Thoracic aorta (tissue), 2 donors: ENCODE measurements at places on chromosomes 4 and X. TPM values are rescaled to one million over a fixed set of nuclear protein-coding genes. Genes with fewer than 3 reads are reported as not detected.

Gene EDA2R
- total RNA-seq, result 7.0 TPM

Gene TMEM187
- 23.4 TPM for total RNA-seq

Gene LRP2BP
- 7.6 TPM for total RNA-seq

Gene AGTR2
- not detected for total RNA-seq

Gene HERC5
- total RNA-seq, result 13.7 TPM

Gene SLIT2
- 30.3 TPM for total RNA-seq

Gene MFAP3L
- total RNA-seq, result 15.2 TPM

DNA sequence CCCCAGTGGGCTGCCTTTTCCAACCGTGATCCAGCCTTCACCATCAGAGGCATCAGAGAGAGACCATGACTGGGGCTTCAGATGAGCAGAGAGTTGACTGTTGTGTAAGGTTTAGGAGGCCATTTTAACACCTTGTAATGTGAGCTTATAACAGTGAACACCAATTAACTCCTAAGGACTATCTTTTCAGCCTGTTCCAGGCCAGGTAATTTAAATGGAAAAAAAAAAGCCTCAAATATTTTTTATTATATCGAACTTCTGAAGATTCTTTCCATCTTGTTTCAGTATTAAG lies 13.3 kb upstream of the ELOVL6 start:
- H3K4me1 ChIP-seq, result no peaks in the 10 kb centered on the region
- no peaks in the 10 kb centered on the region for H3K27me3 ChIP-seq
- no peaks in the 10 kb centered on the region for H3K36me3 ChIP-seq
- no peak for DNase-seq
- H3K27ac ChIP-seq, result no peak overlapping the region

DNA sequence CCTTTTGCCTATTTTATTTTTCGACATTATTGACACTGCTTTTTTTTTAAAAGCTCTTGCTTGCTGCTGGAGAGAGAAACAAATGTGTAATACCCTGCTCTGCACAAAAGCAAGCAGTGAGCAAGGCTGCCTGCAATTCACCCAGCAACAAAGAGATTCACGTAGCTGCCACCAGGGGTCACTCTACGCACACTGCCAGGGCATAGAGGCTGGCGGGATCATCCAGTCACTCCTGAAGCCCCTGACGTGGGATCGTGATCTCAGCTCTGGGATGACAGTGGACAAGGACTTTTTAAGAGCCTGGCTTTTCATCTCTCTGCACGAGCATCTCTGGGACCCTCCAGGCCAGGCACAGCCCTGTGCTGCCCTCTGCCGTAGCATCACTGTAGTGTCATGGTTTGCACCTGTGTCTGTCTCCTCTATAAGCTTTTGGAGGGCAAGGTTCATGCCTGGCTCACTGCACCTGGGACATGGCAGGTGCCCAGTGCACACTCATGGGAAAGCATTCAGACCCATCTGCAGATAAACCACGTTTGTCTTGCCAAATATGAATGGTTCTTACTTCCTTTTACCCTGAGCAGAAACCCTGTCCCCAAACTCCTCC lies 19.8 kb downstream of the C4orf50 start:
- H3K36me3 ChIP-seq, result no peaks in the 10 kb centered on the region
- no peak overlapping the region for H3K4me3 ChIP-seq
- H3K27ac ChIP-seq, result no peak overlapping the region
- no peak for DNase-seq
- no peaks in the 10 kb centered on the region for H3K27me3 ChIP-seq

DNA sequence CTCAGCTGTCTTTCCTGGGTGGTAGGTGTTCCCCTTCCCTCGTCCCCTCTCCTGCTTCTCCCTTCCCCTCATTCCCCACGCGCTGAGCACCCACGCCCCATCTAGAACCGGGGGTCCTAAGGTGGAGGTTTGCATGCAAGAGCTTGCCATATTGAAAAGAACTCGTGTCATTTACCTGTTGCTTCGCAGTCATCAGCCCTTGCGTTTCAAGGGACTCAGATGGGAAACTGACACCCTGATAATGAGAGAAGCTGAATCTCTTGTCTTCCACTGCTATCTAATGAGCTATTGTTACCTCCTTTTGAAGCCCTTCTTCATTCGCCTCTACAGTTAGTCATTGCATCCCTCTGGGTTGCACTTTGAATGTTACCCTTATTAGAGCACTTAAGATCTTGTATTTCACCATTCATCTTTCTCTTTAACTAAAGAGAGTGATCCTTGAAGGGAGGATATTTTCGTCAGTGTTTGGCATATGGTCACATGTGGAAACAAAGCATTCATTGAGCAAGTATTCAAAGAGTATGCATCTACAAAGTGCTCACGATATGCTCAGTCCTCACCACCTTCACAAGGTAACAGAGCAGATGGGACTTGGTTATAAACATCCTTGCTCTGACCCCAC lies 25.7 kb downstream of the ARL9 start:
- H3K4me3 ChIP-seq, result peak overlapping the region; percentile 86
- no peak for DNase-seq
- no peaks in the 10 kb centered on the region for H3K36me3 ChIP-seq
- H3K4me1 ChIP-seq, result peaks cover 12% of the 10 kb centered on the region

DNA sequence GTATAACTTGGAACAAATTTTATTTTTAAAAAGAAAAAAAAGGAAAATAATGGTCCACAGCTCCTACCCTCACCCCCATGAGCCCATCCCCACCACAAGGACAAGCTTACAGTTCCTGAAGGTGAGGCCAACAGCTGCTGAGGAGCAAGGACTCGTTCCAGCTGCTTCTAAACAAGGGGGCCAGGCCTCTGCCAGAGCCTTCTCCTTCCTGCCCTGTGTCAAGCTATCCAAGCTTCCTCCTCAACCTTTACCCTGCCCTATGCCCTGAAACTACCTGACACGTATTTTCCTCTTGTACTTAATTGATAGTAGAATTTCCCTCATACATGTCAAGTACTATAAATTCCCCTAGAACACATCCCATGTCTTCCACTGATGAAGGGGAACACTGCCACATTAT lies 8.8 kb downstream of the SH3D19 start:
- no peak overlapping the region for H3K27ac ChIP-seq
- no peak overlapping the region for H3K4me3 ChIP-seq
- H3K4me1 ChIP-seq, result peaks cover 26% of the 10 kb centered on the region
- DNase-seq, result no peak
- no peaks in the 10 kb centered on the region for H3K36me3 ChIP-seq

DNA sequence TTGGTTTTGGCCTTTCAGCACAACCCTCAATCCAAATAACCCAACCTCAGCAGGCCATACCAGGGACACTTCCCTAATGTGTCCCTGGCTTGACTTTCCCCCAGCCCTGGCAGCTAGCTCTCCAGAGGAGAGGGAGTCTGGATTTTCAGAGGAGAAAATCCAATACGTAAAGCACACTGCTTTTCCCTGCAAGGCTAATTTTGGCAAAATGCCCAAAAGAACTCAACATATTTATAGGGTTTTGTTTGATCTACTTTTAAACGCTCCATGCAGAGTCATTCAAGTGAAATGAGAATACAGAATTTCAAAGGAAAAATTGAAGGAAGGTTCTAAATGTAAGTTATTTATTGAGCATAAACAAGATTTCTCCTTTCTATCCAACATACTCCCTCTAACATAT lies 167.2 kb downstream of the SH3KBP1 start:
- H3K27me3 ChIP-seq, result no peaks in the 10 kb centered on the region
- no peak for DNase-seq
- no peaks in the 10 kb centered on the region for H3K4me1 ChIP-seq
- no peaks in the 10 kb centered on the region for H3K36me3 ChIP-seq

DNA sequence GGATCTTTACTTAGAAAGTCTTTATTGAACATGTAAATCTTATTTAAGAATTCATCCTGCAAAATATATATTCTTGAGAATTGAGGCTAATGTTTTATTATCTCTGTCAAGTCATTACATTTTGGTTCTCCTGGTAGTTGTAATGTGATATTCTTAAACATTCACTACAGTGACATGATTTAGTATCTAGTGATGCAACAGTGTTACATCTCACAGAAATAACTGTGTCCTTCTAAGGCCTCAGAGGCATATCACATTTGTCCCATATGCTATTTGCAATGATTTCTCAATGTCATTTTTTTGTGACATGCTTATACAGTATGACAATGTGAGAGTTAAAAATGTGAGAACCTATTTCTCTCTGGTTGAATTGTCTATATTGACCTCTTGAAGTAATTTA lies 34.1 kb downstream of the PRRG1 start:
- no peaks in the 10 kb centered on the region for H3K36me3 ChIP-seq
- H3K4me3 ChIP-seq, result no peak overlapping the region
- H3K27ac ChIP-seq, result no peak overlapping the region

- H3K4me1 ChIP-seq, result peaks cover 2% of the 10 kb centered on the region
- H3K36me3 ChIP-seq, result no peaks in the 10 kb centered on the region
- H3K4me3 ChIP-seq, result no peak overlapping the region
- H3K27ac ChIP-seq, result no peak overlapping the region
- DNase-seq, result no peak
Observed at GRCh38 chrX:41728125-41728524, 4.1 kb downstream of the GPR82 start.

- no peaks in the 10 kb centered on the region for H3K4me1 ChIP-seq
- H3K27me3 ChIP-seq, result no peaks in the 10 kb centered on the region
- H3K4me3 ChIP-seq, result no peak overlapping the region
- no peak for DNase-seq
- H3K36me3 ChIP-seq, result no peaks in the 10 kb centered on the region
Observed at GRCh38 chr4:149279331-149279730, 536.3 kb downstream of the IQCM start.

DNA sequence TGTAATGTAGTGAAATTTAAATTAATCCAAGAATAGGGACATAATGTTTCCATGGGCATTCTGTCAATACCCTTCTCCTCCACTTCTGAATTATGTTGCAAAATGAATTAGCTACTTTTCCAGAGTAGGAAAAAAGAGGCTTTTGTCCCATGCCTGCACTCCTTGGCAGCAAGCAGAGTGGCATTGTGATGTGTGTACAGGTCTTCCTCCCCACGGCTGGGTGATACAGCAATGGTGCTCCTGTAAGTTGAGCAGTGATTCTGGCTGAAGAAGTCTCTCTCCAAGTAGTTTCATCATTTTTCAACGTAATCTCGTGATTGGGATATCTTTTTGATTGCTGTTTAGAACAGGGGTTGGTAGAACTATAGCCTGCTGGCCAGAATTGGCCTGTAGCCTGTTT lies 59.9 kb downstream of the KIT start:
- H3K27me3 ChIP-seq, result no peaks in the 10 kb centered on the region
- DNase-seq, result no peak
- H3K36me3 ChIP-seq, result no peaks in the 10 kb centered on the region
- H3K4me1 ChIP-seq, result no peaks in the 10 kb centered on the region

DNA sequence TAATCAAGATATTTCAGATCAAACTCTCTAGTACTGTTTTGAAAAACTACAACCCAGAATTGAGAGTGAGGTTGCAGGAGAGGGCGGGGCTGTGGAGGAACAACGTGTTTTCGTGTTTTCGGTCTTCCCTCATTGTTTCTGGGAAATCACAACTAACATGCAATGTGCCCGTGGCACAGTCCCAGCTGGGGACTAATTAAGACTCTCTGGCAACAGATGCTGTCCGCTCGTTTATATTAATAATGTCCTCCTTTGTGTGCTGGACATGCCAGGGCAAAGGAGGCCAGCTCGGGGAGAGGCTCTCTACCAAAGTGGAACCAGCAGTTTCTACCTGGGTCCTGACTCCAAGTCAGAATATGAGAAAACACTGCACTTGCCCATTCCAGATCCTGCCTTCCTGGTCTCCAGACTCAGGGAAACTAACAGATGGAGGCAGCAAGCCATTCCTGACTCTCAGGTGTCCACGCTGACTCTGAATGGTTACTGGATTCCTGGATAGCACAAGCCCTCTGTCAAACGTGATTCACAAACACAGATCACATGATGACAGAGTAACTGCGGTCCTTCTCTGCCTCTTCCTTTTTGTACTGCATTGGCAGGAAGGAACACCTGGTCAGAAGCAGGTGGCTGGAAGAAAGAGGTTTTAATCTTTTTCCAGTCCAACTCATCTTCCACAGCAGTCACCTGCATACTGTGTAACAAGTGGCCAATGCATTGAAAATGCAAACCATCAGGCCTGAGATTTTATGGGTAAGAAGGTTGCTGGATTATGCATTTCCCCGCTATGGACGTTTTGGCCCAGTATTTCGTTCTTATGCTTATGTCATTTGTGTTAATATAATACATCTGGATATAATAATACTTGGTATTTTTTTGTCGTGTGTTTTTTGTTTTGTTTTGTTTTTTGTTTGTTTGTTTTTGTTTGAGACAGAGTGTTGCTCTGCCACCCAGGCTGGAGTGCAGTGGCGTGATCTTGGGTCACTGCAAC lies 65.0 kb downstream of the COQ2 start:
- no peak for DNase-seq
- no peak overlapping the region for H3K27ac ChIP-seq
- no peaks in the 10 kb centered on the region for H3K27me3 ChIP-seq
- no peaks in the 10 kb centered on the region for H3K36me3 ChIP-seq
- no peaks in the 10 kb centered on the region for H3K4me1 ChIP-seq

DNA sequence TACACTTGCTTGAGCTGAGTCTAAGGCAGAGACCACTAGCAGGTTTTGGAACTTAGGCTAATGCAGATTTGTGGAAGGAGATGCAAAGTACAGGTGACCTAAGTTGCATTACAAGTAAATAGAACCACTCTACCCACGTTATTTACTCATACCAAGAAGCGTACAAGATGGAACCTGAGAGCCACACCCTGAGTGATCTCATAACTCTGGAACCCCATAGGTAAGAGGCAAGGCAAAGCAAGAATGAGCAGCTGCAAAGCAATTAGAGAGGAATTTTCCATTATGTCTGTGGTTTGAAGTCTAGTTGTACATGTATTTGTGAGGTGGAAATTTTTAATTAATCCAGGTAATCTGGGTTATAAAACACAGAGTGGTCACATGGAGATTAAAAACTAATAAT lies 55.4 kb downstream of the CC2D2A start:
- DNase-seq, result no peak
- no peaks in the 10 kb centered on the region for H3K27me3 ChIP-seq
- no peak overlapping the region for H3K27ac ChIP-seq
- H3K4me1 ChIP-seq, result no peaks in the 10 kb centered on the region
- H3K36me3 ChIP-seq, result peaks cover 3% of the 10 kb centered on the region
- H3K4me3 ChIP-seq, result no peak overlapping the region

DNA sequence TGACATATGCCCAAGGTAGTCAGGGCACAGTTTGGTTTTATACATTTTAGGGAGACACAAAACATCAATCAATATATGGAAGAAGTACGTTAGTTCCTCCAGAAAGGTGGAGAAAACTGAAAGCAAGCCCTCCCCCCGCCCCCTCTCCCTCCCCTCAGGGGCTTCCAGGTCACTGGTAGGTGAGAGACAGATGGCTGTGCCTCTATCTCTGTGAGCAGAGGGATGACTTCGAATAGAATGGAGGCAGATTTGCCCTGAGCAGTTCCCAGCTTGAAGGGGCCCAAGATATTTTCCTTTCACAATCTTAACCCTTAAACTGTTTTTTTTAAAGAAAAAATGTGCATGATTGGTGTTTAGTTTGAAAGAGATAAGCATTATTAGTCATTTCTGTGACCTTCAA lies 114.0 kb downstream of the PCDH10 start:
- DNase-seq, result no peak
- H3K27me3 ChIP-seq, result no peaks in the 10 kb centered on the region
- H3K4me3 ChIP-seq, result no peak overlapping the region
- H3K27ac ChIP-seq, result no peak overlapping the region
- peaks cover 5% of the 10 kb centered on the region for H3K4me1 ChIP-seq
